Stimulated activated CD8-positive, alpha-beta memory T cell treated with anti-CD3 and anti-CD28 coated beads, Interleukin-15, amount 100 ng/mL, for 4 hours (primary cell): ENCODE measurements at places on chromosomes 2 and 18.

DNA sequence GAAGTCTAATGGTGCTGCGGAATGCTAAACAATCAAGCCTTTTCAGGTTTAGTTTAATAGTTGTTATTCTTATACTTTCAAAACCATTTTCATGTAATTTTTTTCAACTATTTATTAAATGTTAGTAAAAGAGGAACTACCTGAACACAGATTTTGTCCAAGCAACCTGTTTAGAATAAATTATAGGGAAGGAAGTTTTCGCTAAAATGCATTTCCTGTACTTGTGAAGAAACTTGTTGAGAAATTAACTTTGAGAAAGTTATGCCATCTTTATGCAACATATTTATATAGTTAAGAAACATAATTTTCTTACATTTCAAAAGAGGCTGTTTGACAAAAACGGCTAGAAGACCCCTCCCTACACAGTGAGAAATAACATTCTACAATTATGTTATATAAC, 16.6 kb downstream of the MAP4K4 start:
- DNase-seq, result no peak

- no peak for DNase-seq
Measured at GRCh38 chr18:58403799-58404455, 225.0 kb downstream of the ALPK2 start.

DNA sequence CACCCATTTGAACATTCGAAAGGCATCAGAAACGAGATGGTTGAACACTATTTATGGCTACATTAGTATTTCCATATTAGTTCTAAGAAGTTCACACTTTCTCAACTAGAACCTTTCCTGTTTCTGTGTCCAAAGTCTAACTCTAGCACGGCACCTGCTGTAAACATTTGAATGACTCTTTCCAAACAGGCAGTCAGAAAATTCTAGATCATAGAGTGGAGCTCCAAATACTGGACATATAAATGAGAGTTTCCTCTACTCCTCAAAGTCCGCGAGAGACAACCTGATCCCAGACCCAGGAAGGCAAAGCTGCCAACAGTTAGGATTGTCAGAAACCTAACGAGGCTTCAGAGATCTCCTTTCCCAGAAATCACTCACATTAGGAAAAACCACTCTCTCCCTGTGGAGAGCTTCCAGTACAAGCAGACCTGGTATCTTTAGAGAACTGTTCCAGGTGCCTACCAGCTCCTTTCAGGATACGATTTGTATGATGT, 10.6 kb downstream of the RND3 start:
- no peak for DNase-seq

GRCh38 chr2:208074610-208075356, 49.5 kb upstream of the PLEKHM3 start:
- no peak for DNase-seq

GRCh38 chr2:85152895-85153294, 19.7 kb downstream of the TCF7L1 start:
- no peak for DNase-seq

- DNase-seq, result no peak
Measured at GRCh38 chr2:32264422-32265105, at the start of gene NLRC4. Gene NLRC4 (minus strand): TSS chr2:32264886. CDS start chr2:32256775, 8,111 bp downstream.
